Trophoblast cell (in vitro differentiated cells and primary cell): ENCODE measurements at places on chromosomes 4 and X.
A peak's percentile ranks its signal among the peaks of the same experiment; 100 is the strongest.

DNA sequence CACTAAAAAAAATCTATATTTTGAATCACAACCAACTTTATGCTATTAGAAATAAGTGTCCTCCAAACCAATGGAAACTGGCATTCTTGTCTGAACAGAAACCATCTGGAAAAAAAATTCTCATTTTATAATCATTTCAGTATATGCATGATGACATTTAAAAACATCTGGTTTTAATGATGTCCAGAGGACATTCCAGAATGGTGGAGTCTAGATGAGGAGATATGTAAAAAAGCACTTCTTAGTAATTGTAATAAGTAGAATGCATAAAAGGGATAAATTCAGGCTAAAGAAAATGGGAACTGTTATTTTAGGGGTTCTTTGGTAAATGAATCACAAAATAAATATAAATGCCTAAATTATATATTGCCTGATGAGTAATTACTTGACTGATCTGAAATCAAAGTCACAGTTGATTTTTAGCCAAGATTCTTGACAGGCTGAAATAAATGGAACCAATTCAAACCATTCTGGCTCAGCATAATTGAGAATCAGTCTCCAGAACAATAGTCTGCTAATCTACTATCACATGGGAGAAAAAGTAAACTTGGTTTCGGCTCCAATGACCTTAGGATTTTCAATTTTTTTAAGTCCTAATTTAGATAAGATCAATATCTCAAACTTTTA is 636.6 kb downstream of the FAT4 start:
- DNase-seq: no peak

DNA sequence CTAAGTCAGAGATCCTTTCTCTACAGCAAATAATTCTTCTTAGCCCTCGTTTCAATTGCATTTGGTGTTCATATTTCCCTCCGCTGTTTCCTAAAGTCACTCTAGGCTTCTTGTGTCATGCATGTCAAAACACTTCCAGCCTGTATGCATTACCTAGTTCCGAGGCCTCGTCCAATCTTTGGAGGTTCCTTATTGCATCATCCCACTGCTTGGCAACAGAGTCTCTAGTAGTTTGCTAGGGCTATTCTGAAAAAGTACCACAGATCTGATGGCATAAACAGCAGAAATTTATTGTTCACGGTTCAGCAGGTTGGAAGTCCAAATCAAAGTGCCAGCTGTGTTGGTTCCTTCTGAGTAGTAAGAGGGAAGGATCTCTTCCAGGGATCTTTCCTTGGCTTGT is 5.9 kb downstream of the H2BW2 start:
- no peak for DNase-seq

- no peak for DNase-seq
Measured at GRCh38 chr4:19309378-19309777, 942.3 kb upstream of the SLIT2 start.

GRCh38 chrX:151153086-151153485 is 23.3 kb upstream of the GPR50 start:
- peak; percentile 44 for DNase-seq

DNA sequence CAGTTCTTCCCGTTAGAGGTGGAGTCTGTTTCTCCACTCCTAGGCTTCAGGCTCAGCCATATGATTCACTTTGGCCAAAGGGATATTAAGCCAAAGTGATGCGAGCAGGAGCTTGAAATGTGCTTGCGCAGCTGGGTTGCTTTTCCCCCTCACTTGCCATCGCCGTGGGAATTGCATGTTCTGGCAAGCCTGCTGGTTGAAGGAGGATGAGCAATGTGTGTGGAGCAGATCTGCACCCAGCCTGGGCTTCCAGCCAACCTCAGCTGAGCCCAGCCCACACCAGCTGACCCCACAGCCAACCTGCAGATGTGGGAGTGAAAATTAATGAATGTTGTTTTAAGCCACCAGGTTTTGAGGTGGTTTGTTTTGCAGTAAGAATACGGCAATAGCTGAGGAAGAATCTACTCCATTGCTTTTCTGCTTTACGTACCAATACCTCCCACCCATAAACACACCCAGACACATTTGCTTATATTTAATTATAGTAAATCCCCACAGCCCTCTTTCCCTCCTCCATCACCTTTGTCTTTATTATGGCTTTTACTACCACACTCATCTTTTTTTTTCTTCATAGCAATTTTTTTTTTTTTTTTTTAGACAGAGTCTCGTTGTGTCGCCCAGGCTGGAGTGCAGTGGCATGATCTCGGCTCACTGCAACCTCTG is 132.8 kb upstream of the FUNDC1 start:
- no peak for DNase-seq

DNA sequence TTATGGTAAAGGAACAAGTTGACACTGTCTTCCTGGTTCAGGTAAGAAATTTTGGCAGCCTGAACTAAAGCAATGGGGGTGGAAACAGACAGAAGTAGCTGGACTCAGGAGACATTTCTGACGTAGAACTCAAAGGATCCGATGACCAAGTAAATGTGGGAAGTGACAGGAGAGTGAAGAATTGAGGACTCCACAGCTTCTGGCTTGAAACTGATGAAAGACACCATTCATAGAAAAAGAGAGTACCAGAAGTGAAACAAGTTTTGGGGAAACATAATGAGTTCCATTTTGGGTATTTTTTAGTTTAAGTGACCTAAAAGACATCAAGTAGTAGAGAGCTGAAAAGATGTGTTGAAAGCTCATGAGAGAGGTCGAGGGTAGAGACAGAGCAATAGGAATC is 5.7 kb downstream of the FAM120C start:
- DNase-seq: no peak

DNA sequence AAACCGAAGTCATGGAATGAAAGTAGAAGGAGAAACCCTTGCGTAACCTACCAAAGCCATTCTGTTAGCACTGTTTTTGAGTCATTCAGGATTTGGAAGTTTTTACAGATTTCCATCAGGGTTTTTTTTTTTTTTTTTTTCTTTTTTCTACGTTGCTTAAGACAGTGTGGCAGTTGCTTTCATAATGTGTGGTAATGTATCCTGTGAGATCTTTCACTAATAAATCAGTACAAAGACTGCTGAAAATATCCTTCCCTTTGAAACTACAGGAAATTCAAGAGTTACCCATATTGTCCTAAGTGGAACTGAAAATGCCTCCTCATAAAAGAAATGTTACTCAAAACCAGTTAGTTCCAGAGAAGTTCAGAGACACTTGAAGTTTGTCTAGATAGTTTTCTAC is 137.8 kb downstream of the RAPGEF2 start:
- no peak for DNase-seq

GRCh38 chr4:4417886-4418285 is 31.0 kb downstream of the NSG1 start:
- DNase-seq: no peak

DNA sequence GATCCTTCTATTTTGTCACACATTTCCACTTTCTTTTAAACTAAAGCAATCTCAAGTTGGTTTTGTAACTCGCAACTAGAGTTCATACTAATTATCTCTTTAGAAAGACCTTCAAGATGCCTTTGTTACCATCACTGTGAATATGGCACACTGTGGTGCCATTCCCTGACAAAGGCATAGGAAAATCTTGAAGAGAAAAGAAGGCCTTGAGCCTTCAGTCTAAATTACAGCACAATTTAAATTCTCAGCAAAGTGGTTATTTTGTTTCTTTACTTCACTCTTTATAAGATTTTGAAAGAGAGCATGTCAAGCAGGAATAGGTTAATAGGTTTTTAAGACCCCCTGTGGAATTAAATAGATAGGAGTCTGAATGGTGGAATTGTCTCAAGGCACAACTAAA is 89.0 kb upstream of the BANK1 start:
- no peak for DNase-seq

- no peak for DNase-seq
Measured at GRCh38 chrX:56284269-56284668, 52.1 kb downstream of the KLF8 start.

DNA sequence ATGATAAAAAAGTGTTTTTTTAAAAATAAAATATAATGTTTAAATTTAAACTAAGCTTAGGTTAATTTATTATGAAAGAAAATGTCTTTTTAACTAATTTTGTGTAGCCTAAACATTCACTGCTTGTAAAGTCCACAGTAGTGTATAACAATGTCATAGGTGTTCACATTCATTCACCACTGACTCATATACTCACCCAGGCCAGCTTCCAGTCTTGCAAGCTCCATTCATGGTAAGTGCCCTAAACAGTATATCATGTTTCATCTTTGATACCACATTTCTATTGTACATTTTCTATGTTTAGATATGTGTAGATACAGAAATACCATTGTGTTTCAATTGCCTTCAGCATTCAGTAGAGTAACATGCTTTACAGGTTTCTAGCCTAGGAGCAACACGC is 530.3 kb downstream of the EPHA5 start:
- DNase-seq: no peak

DNA sequence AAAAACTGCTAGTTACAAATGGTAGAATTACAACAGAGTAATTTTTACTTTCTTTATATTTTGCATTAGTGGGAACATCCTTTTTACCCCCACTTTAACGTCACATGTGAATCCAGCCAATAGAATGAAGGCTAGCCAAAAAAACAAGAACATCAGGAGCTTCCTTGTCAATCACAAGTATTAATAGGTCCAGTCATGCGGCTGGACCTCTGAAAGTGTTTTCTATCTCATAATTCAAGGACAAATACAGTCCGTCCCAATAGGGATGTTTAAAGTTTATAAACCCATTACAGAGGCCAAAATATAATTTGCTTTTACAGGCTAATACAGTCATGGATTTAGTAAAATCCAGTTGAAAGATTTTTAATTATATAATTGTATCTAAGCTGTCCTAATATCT is 110.7 kb downstream of the APBB2 start:
- no peak for DNase-seq

DNA sequence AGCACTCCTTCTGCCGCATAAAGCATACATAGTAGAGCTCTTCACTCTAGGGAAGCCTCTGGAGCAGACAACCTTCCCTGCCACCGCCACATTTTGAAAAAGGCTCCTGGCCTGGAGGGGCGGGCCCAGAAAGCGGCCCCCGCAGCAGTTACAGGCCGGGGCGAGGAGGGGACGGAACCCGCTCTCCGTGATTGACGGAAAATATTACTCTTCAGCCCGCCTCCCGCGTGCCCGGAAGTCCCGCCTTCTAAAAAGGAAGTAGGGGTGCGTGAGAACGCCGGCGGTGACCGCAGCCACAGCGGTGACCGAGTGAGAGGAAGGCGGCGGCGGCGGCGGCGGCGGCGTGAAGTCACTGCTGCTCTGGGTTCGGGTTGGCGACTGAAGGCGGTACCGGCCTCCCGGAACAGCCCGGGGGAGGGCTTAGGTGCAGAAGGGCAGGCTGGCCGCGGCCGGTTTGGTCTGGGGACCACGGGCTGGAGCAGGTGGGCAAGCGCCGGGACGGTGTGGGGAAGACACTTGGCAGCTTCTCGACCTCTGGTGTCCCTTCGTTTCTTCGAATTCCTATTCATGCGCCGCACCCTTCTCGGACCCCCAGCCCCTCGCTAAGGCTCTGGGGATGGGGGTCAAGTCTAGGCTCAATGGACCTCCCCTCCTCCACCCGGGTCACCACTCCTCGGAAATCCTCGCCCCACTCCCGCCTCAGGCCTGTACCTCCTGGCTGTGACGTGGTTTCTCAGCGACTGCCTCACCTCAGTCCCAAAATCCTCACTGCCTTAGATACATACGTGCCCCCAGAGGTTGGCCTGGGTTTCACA is at the start of gene HCCS:
Gene HCCS (plus strand): TSS at position 296 of the 815 bp plus-strand sequence. CDS start 729 bp downstream, outside the sequence.
- peak; percentile 75 for DNase-seq

DNA sequence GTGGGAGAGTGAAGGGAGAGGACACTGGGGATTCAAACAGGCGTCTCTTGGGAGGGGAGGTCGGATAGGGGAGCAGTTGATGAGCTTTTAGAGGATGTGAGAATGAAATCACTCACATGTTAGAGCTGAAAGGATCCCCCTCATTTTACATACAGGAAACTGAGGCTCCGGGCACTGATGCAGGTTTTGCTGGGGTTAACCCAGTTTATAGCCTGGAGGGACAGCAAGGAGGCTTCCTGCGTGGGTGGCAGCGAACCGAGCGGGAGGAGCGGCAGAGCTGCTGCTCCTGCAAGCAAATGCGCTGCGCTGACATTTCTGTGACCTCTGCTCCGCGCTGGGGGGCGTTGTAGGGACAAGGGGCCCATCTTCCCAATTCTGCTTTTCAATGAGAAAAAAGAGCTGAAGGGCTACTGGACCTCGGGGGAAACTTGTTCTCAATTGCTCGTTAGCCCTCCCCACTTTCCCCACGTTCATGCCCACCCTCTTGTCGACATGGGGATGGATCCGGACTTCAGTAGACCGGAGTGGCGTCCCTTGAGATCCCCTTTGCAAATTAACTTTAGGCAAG is 1.2 kb upstream of the NEUROG2 start:
- DNase-seq: no peak

DNA sequence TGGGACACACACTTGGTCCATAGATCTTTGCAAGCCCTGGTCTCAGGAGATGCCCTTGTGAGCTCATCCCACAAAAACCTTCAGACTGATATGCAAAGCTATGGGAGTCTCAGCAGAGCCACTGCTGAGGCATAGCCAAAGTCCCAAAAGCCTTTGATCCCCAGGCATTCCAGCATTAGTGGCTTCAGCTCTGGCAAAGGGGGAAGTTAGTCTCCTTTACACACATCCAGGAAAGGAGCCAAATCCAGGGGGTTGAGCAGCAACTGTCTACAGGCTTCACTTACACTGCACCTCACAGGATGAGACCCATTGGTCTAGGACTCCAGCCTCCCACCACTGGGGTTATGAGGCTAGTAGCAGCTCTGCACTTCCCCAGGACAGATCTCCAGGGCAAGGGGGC is 14.0 kb downstream of the PF4 start:
- no peak for DNase-seq
